ENCODE measurements at places on chromosomes 7 and 10. TPM values are rescaled to one million over a fixed set of nuclear protein-coding genes. Genes with fewer than 3 reads are reported as not detected.

The FKBP6 gene
- total RNA-seq = not detected

The ZNF775 gene
- 6.0 TPM for total RNA-seq

The WNT8B gene
- 0.36 TPM for total RNA-seq

The RSPH10B gene
- total RNA-seq = not detected

The AKR1C3 gene
- total RNA-seq = 0.70 TPM

The CREB5 gene
- total RNA-seq = 0.15 TPM

The ZNF655 gene
- total RNA-seq = 47.9 TPM

The ANKRD61 gene
- total RNA-seq = 0.33 TPM

The C10orf105 gene
- 0.76 TPM for total RNA-seq

The ARHGAP21 gene
- 28.7 TPM for total RNA-seq

DNA sequence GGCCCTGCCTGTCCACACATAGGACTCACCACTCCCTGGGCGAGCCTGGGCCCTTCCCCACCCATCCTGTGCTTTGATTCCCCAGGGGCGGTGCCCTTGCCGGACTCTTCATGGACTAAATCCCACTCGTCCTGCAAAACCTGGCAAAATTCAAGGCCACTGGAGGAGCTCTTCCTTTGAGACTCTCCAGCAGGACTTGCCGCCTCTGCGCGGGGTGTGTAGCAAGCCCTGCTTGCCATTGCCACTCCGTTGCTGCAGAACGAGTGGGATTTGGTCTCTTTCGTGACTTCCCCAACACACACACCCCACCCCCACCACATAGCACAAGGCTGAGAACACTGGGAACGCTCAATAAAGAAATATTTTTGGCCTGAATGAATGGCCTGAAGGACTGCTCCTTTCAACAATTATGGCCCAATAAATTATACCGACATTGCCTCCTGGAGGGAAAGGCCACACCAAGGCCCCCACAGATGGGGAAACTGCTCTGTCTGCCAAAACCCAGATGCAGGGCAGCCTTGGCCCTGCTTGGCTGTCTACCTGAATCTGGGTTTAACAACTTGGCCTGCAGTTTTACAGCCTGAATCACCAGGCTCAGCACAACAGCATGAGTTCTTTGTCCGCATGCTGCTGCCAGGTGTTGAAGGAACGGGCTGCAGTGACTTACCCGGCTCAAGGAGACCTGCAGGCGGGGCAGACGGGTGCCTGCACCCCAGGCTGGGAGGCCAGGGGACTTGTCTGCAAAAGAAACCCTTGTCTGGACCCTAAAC is 72.8 kb upstream of the KAT6B start:
- no peak overlapping the region for H3K27ac ChIP-seq
- peaks cover 7% of the 10 kb centered on the region for H3K4me1 ChIP-seq
- no peak overlapping the region for H3K4me3 ChIP-seq
- no peaks in the 10 kb centered on the region for H3K36me3 ChIP-seq

DNA sequence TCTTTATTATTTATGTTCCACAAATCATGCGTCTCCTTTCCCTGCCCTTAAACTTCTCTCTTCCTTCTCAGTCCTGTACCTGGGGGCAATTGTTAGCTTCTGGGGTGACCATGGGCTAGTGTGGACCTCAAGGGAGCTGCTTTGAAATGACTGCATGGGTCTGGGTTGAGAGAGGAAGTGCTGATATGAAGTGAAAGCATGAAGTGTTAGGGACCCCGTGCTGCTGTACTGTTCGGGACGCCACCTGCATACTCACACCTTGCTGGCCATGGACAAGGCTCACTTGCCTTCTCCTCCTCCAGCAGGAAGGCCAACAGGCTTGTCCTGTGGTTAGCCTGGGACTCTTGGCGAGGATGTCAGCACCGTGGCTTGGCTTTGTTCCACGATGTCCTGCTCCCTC is 56.7 kb downstream of the MTPN start:
- no peak for DNase-seq
- no peak overlapping the region for H3K27ac ChIP-seq
- H3K36me3 ChIP-seq = peaks cover 6% of the 10 kb centered on the region
- no peaks in the 10 kb centered on the region for H3K27me3 ChIP-seq
- no peak overlapping the region for H3K4me3 ChIP-seq

DNA sequence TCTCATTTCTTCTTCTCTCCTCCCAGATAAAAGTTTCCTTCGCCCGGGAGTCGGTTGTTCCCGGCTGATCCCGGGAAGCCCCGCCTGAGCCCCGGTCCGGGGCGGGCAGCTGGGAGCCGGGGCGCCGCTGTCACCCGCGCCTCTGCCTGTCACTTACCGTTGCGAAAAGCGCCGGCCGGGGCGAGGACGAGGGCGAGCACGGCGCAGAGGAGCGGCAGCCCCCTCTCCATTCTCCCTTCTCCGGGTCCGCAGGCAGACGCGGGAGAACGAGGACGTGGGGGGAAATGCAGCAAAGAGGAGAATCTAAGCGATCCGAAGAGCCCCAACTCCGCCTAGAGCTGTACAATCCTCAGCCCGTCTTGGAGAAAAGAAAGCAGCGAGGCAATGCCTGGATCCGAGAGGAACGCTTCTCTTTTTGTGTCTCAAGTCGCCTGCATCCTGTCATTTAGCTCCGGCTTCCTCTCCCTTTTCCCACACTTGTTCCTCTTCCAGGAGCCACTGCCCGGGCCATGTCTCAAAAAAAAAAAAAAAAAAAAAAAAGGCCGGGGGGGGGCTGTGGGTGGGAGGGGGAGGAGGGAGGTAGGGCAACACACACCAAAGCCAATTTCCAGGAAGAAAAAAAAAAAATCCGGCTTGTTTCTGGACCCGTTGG is at the start of gene NRP1:
NRP1 (minus strand) TSS at position 515 of the 652 bp plus-strand sequence; CDS start at position 230, 285 bp downstream.
- H3K27ac ChIP-seq = peak within 1 kb of the TSS; percentile 13
- peaks cover 63% of the 10 kb centered on the region for H3K27me3 ChIP-seq
- H3K36me3 ChIP-seq = no peaks in the 10 kb centered on the region
- DNase-seq = peak; percentile 15
- H3K4me3 ChIP-seq = peak within 1 kb of the TSS; percentile 74

DNA sequence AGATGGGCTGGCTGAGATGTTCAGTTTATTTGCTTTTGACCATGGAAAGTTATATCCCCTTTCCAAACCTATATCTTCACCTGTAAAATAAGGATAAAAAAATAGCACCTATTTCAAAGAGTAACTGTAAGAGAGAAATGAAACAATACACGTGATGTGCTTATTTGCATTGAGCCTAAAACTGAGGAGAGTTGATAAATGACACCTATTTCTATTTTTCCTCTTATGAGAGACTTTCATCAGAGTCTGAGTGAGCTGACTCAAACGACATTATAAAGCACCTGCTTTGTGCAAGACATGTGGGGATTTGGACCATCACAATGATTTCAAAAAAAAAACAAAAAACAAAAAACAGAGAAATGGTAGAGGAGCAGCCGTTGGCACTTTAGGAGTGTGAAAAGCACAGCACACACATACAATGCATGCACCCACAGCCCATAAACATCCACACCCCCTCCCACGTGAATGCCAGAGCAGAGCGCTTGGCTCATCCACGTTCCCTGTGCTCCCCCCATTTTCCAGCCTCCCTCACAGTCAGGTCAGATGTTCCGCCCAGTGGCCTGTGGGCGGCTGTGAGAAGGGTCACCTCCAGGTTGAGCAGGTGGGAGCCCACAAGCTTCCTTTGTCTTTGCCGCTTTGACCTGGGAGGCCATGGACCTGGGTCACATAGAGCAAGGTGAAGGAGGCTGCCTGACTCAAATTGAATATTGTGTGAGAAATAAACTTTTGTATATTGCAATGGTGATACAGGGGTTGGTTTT is 253.2 kb upstream of the ZNF32 start:
- H3K36me3 ChIP-seq = no peaks in the 10 kb centered on the region
- no peak for DNase-seq
- no peak overlapping the region for H3K4me3 ChIP-seq
- H3K27me3 ChIP-seq = no peaks in the 10 kb centered on the region
- no peak overlapping the region for H3K27ac ChIP-seq

GRCh38 chr10:6780008-6780677 is 200.1 kb upstream of the PRKCQ start:
- H3K4me3 ChIP-seq = no peak overlapping the region
- H3K27me3 ChIP-seq = peaks cover 35% of the 10 kb centered on the region
- DNase-seq = no peak
- no peaks in the 10 kb centered on the region for H3K36me3 ChIP-seq

GRCh38 chr10:124732931-124733570 is 11.1 kb downstream of the FAM53B start:
- H3K4me1 ChIP-seq = peaks cover 91% of the 10 kb centered on the region
- DNase-seq = peak; percentile 90
- H3K4me3 ChIP-seq = peak overlapping the region; percentile 69
- peak overlapping the region; percentile 91 for H3K27ac ChIP-seq
- no peaks in the 10 kb centered on the region for H3K27me3 ChIP-seq

- peaks cover 25% of the 10 kb centered on the region for H3K27me3 ChIP-seq
- no peaks in the 10 kb centered on the region for H3K36me3 ChIP-seq
- no peak overlapping the region for H3K4me3 ChIP-seq
- no peak overlapping the region for H3K27ac ChIP-seq
- no peak for DNase-seq
Observed at GRCh38 chr7:93923296-93923695, 1.8 kb downstream of the GNG11 start.

- no peak overlapping the region for H3K4me3 ChIP-seq
- no peak for DNase-seq
- H3K27me3 ChIP-seq = no peaks in the 10 kb centered on the region
- H3K4me1 ChIP-seq = no peaks in the 10 kb centered on the region
- H3K36me3 ChIP-seq = no peaks in the 10 kb centered on the region
Observed at GRCh38 chr7:41403291-41403690, 299.6 kb downstream of the INHBA start.

DNA sequence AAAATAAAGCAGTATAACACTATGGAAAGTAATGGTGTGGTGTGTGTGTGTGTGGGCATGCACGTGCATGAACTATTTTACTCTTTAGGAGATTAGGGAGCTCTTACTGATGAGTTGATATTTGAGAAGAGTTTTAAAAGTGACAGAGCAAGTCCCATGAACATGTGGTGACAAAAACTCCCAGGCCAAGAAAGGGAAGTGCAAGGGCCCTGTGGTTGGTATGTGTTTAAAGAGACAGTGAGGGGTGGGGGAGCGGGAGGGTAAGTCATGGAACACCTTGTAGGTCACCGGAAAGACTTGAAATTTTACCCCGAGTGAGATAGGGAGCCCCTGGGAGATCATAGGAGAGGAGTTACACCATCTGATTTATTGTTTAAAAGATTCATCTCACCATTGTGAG is 63.3 kb downstream of the AKR1B1 start:
- peaks cover 6% of the 10 kb centered on the region for H3K27me3 ChIP-seq
- H3K36me3 ChIP-seq = no peaks in the 10 kb centered on the region
- no peak overlapping the region for H3K27ac ChIP-seq
- no peaks in the 10 kb centered on the region for H3K4me1 ChIP-seq
- H3K4me3 ChIP-seq = no peak overlapping the region

DNA sequence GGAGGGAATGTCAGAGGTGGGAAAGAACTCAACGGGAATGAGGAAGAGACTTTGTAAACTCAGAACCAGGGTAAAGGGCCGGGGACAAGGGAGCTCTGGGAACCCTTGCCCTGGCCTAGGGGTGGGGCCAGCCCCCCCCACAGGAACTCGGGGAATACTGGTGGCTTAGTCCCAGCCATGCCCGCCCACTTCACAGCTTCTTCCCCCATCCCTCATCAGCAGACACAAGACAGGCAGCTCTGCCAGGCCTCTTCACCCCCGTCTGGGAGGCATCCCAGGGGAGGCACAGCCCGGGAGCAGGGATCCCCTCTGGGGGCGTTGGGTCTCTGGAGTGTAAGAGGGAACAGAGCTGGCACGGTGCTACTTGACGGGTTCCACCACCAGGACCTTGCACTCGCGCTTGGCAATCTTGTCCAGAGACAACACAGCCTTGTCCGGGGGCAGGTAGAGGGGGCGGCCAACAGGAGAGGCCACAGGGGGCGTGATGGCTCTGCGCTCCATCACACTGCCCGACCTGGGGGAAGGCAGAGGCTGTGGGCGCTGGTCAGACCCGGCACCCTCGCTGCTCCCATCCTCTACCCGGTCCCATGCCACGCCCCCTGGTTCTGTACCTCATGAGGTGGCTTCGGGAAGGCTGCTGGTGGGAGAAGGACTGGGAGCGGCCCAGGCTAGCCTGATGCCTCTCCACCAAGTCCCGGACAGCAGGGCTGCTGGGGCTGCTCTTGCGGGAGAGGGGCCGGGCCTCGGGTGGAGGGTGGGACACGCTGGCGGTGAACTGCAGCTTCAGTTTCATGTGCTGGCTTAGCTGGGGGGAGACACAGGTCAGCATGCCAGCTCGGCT is 3.7 kb downstream of the TRAPPC14 start:
- no peak overlapping the region for H3K27ac ChIP-seq
- H3K4me3 ChIP-seq = no peak overlapping the region
- no peak for DNase-seq
- H3K4me1 ChIP-seq = peaks cover 47% of the 10 kb centered on the region
- H3K27me3 ChIP-seq = no peaks in the 10 kb centered on the region

GRCh38 chr7:20053334-20054104 is 163.7 kb downstream of the MACC1 start:
- no peaks in the 10 kb centered on the region for H3K27me3 ChIP-seq
- DNase-seq = no peak
- no peak overlapping the region for H3K27ac ChIP-seq
- no peaks in the 10 kb centered on the region for H3K4me1 ChIP-seq
- no peak overlapping the region for H3K4me3 ChIP-seq

- peaks cover 6% of the 10 kb centered on the region for H3K27me3 ChIP-seq
- peak; percentile 44 for DNase-seq
- H3K4me1 ChIP-seq = peaks cover 15% of the 10 kb centered on the region
- no peak overlapping the region for H3K27ac ChIP-seq
Observed at GRCh38 chr10:3002304-3002703, 65.0 kb upstream of the PFKP start.

DNA sequence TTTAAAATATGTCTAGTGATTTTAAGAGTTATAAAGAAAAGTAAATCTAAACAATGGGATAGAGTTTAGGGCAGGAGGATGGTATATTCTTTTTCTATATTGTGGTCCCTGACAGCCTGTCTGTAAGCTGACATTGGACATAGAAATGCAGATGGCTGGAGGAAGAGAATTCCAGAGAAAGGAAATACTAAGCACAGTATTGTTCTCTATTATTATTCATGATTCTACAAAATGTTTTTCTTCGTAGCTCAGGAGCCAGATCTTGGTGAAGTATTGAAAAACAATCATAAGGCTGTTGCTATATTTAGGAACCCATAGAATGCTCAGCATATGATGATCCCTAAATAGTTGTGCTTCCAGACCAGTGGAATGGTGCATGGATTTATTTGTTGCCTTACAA is 117.0 kb upstream of the FAM3C start:
- H3K4me1 ChIP-seq = no peaks in the 10 kb centered on the region
- H3K36me3 ChIP-seq = peaks cover 3% of the 10 kb centered on the region
- no peak overlapping the region for H3K27ac ChIP-seq
- no peak for DNase-seq
